C1 segment of cervical spinal cord (tissue), 14 donors: ENCODE measurements at places on chromosomes 6 and 20.

GRCh38 chr6:46468403-46469010 lies 22.7 kb downstream of the RCAN2 start:
- no peak for DNase-seq

DNA sequence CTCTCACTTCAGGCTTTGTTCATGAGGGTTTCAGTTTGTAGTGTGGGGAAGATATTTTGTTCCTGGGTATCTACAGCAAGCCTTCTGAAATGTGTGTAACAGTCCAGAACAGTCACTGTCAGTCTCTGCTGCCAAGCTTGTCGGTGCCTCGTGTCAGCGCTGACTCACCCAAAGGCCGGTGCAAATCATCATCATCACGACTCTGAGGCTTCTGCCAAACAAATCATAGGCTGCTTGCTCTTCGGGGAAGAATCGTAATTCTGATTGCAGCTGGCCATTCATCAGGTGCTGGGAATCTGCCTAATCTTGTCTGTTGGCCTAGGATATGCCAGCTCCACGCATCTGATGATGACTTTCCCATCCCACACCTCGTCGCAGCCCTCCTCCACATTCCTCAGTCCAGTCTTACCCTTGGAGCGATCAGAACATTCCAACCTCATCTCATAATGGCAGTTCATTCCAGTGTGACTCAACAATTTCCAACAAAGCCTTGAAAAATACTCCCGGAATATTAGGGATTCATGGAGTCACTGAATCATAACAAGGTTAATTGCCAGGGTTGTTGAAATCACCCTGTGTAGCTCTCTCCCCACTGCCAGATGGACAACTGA lies 40.9 kb downstream of the ALDH8A1 start:
- DNase-seq: no peak

- no peak for DNase-seq
Observed at GRCh38 chr20:62286493-62287064, 16.2 kb upstream of the ADRM1 start.

DNA sequence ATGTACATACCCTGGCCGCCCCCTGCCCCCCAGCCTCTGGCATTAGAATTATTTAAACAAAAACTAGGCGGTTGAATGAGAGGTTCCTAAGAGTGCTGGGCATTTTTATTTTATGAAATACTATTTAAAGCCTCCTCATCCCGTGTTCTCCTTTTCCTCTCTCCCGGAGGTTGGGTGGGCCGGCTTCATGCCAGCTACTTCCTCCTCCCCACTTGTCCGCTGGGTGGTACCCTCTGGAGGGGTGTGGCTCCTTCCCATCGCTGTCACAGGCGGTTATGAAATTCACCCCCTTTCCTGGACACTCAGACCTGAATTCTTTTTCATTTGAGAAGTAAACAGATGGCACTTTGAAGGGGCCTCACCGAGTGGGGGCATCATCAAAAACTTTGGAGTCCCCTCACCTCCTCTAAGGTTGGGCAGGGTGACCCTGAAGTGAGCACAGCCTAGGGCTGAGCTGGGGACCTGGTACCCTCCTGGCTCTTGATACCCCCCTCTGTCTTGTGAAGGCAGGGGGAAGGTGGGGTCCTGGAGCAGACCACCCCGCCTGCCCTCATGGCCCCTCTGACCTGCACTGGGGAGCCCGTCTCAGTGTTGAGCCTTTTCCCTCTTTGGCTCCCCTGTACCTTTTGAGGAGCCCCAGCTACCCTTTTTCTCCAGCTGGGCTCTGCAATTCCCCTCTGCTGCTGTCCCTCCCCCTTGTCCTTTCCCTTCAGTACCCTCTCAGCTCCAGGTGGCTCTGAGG lies 7.6 kb downstream of the CDKN1A start:
- no peak for DNase-seq

GRCh38 chr20:62368976-62369814 lies 2.1 kb upstream of the LAMA5 start:
- DNase-seq: peak; percentile 56

DNA sequence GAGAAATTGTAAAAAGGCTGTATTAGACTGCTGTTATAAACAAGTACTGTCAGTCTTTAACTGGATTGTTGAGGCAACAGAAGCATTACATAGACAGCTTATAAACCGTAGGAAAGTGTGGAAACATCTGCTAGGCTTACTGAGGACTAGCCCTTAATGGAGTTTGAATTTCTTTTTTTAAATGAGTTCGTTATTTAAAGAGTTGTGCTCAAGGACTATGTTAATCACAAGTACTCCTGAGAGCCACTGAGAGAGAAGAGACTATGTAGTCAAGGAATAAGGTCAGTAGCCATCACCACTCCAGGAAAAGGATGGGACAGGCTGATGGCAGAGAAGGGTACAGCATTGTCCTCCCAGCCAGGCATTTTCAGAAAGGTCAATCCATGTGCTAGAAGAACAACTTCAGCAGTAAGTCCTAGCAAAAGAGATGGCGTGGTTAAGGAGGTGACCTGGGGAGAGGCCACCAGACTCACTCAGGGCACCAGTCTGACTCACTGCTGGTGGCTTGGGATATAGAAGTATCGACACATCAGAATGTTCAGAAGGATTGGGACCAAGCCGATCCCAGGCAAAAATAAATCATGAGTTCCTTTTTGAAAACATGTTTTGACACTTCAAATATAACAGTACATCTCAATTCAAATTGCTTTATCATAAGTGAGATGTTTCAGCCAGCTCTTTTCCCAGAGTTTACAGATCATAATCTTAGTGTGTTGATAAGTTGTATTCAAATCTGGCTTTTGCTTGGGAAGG lies 6.4 kb downstream of the RPS12 start:
- no peak for DNase-seq

DNA sequence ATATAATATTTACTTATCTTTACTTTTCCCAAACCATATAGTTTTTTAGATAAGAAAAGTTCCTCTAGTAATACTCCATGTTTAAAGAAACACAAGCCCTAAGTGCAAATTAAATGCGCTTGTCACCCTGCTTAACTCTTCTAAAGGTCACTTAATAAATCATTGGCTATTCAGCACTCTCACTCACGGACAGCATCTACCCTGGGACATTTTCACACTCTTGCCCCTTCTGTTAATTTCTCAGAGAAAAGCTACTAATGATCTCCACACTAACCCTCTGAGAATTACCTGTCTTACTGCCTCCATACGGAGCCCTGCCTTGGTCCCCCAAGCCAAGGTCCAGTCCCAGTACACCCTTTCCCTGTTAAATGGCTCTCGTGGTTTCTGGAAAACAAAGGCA lies 102.2 kb downstream of the NRN1 start:
- DNase-seq: no peak

- DNase-seq: no peak
Observed at GRCh38 chr6:133682506-133683307, 206.2 kb upstream of the TCF21 start.

DNA sequence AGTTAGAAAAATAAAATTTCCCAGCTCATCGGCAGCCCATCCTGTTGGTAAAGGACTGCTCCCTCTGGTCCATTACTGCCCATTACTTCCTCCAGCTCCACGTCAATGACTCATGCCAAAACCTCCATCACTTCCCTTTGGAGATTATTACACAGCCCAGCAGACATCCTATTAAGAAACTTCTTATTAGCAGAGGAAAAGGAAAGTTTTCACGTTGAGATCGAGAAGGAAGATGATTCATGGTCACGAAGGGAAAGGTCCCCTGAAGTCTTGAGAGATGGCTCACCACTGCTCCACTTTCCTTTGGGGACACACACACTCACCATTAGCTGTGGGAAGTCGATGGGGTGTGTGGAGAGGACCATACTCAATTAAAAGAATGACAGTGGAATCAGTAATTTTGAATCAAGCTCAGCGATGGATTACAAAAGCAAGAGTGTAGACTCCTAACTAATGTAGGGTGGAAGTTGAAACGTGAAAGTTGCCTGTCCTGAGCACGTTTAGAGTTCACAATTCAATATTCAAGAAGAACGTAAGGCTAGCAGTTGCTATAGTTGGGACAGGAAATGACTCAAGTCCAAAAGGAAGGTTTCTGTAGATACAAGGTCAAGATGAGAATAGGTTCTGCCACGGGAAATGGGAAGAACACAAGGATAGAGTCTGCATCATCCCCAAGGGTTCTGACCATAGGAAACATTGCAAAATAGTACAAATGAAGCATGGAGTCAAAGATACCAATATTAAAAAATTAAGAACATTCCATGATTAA lies 21.6 kb downstream of the SASH1 start:
- no peak for DNase-seq

- DNase-seq: no peak
Observed at GRCh38 chr20:47165376-47165865, 191.1 kb downstream of the ZMYND8 start.

DNA sequence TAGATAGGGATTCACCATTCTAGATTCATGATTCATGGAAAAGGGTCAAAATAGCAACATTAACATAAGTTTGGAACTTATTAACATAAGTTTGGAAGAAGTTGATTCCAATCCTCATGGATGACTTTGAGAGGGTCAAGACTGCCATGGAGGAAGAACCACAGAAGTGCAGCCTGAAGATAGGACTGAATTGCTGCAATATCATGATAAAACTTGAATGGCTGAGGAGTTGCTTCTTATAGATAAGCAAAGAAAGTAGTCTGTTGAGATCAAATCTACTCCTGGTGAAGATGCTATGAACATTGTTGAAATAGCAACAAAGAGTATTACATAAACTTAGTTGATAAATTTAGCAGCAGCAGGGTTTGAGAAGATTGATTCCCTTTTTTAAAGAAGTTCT lies 62.2 kb downstream of the GMDS start:
- no peak for DNase-seq

- no peak for DNase-seq
Observed at GRCh38 chr6:107668743-107669474, 155.2 kb downstream of the SCML4 start.

- no peak for DNase-seq
Observed at GRCh38 chr20:47883186-47883585, 97.9 kb upstream of the SULF2 start.

DNA sequence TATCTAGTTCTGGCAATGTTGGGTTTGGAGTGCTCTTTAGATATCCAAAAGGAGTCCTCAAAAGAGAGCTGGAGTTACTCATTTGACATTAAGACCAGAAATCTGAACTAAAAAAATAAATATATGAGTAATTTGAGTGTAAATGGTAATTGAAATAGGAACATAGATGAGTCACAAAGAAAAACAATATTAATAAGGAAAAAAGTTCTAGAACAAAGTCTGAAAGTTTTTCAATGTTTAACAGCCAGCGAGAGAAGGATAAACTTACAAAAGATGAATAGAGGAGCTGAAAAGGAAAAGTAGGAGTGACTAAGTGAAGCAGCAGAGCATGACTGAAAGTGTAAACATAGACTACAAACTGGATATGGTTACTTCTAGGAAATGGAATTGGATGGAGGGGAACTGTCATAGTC lies 46.8 kb downstream of the EPM2A start:
- DNase-seq: no peak

- no peak for DNase-seq
Observed at GRCh38 chr6:167744681-167745669, 81.7 kb upstream of the AFDN start.

DNA sequence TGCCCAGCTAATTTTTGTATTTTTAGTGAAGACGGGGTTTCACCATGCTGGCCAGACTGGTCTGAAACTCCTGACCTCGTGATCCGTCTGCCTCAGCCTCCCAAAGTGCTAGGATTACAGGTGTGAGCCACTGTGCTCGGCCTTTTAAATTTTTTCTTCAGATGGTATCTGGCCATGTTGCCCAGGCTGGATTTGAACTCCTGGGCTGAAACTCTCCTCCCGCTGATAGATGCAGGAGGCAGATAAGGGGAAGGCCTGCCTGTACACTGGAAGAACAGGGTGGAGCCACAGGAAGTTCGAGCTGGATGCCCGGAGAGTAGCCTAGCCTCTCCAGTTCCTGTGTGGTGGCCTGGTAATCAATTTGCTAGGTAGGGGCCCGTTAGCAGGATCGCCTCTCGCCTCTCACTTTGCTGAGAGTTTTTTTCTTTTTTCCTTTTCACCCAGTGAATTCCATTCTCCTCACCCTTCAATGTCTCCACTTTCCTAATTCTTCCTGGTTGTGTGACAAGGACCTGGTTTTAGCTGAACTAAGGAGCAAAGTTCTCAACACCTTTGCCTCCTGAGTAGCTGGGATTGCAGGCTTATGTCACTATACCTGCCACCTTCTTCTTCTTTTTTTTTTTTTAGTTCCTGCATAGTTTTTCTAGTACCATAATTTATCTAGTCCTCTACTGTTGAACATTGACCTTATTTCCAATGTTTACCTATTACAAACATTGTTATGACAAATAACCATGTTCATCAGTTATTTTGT lies 19.4 kb upstream of the ITCH start:
- no peak for DNase-seq

GRCh38 chr20:46985671-46986070 lies 91.0 kb downstream of the EYA2 start:
- DNase-seq: no peak

DNA sequence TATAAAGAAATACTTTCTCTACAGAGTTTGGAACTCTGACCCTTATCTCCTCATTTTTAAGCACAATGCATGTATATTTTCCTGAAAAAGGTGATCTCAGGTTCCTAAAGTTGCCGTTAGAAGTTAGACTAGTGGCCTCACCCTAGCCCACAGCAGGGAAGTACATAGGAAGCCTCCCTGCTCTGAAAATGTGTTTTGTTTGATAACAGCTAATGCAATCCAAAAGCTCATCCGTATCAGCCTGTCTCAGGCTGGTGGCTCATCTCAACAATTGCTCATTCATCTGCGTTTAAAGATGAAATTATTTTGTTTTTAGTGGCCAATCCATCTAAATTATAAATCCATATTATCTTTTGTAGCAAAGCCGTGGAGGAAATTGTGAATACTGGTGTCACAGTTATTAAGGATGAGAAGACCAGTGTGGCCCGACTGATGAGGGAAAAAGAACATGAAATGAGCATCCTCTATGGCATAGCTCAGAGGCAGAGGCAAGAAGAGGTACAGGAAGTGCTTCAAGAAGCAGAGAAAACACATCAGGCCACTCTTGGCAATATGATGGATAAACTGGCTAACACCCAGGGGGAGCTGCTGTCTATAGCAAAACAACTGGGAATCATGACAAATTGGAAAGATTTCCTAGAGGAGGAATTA lies 20.1 kb downstream of the C6orf163 start:
- no peak for DNase-seq

GRCh38 chr6:110560239-110561007 lies 84.0 kb upstream of the SLC22A16 start:
- no peak for DNase-seq

- no peak for DNase-seq
Observed at GRCh38 chr6:12010635-12011275, 1.4 kb upstream of the HIVEP1 start.

- DNase-seq: no peak
Observed at GRCh38 chr6:10559522-10560152, 38.5 kb downstream of the GCNT2 start.

- DNase-seq: no peak
Observed at GRCh38 chr20:64071341-64072332, 7.7 kb downstream of the RGS19 start.

DNA sequence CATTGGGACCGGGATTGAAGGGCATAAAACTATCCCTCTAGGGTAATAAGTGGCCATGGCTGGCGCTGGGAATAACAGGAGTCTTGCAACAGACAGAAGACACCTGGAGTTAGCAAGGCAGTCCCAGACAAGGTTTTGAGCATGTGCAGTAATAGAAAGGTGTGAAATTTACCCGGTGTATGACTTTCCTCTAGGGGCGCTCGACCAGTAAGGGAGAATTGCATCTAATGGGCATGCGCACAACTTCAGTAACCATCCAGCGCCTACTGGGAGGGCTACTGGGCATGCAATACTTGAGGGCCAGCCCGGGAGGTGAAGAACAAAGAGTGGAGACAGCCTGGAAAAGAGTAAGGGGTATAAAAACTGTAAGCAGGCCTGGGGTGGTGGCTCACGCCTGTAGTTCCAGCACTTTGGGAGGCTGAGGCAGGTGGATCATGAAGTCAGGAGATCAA lies 32.7 kb downstream of the SERPINB6 start:
- DNase-seq: no peak

GRCh38 chr6:9409126-9409525 lies 973.8 kb upstream of the SLC35B3 start:
- DNase-seq: no peak
